ENCODE measurements at places on chromosomes 5 and 9.

GRCh38 chr5:179805529-179806249, 977 bp downstream of the MGAT4B start:
- DNase-seq, result no peak

DNA sequence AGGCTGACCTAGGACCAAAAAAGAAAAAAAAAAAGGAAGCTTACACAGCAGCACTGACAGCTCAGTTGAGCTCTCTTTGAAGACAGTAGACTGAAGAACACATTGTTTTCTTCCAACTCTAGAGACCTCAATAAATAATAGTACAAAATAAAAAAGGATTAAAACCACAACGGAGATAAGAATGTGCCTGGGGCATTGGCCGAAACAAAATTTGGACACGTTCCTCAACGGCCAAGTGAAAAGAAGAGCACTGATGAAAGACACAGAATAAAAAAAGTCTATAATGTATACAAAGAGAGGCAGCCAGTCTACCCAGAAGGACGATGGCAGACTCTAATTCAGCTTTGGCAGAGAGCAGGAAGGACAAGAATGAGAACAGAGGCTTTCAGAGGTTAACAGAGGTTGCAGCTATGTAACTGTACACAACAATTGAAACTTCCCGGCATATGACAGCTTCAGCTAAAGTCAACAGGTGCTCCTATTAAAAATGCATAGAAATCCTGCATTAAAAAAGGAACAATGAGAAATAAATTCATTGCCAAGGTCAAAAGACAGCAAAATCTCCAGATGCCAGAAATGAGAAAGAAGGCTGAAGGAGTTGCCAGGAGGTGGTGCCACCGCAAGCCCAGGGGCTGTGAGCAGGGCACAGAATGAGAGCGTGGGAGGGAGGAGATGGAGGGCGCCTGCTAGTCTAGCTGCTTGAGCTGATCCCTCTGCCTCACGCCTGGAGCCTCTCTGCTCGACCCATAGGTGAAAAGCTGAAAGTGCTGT, 113.9 kb downstream of the DCP2 start:
- no peak for DNase-seq

DNA sequence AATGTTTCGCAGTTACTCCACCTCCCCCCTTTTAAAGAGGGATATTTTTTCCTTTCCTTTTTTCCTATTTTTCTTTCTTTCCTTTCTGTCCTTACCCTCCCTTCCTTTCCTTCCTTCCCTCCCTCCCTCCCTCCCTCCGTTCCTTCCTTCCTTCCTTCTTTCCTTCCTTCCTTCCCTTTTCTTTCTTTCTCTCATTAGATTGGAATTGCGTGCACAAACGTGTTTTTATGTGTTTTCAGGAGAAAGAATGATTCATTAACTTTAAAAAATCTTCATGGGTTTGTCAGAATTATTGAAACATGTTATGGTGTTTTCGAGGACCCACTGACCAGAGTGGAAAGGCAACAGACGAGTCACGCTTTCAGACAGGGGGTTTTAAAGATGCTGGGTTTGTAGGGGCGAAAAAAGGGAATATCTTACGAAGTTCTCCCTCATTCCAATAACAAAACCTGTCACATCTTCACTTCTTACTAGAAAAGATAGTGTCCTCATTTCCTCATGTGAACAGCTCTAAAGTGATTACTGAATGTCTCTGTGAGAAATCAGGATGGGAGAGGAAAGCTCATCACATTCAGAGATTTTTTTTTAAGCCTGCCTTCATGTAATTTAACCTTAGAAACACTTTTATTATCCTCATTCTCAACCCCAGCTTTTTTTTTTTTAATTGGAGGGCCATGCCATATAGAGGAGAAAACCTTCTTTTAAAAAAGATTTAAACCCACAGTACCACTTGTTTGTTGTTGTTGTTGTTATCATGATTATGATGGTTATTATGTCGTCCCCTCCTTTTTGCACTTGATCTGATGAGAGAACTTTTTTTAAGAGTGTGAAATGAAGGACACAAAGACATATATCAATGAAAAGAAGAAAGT, 21.9 kb downstream of the NR2F1 start:
- DNase-seq, result no peak

- no peak for DNase-seq
Observed at GRCh38 chr9:131625508-131625787, 80.1 kb downstream of the PRRT1B start.

GRCh38 chr5:53343187-53343586, 137.2 kb upstream of the FST start:
- DNase-seq, result no peak

GRCh38 chr5:65395526-65396155, 86.1 kb downstream of the ADAMTS6 start:
- no peak for DNase-seq

GRCh38 chr5:79954620-79955019, 36.4 kb downstream of the MTX3 start:
- DNase-seq, result no peak

DNA sequence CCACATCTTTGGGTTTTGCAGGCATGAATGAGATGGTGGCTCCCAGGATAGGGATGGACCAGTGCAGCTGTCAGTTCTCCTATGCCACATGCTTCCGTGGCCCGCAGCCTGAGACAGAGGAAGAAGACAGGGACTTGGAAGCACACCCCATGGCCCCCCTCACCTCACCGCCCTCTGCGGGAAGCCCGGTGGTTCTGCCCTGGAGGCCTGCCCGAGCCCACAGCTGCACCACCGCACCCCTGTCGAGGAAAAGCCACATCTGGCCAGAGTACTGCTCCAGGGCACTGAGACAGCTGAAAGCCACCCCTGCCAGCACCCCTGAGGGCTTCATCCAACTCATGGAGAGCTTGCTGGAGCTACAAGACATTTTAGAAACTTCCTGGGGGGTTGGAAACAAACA, 7.6 kb upstream of the TRMT10B start:
- no peak for DNase-seq

- DNase-seq, result no peak
Observed at GRCh38 chr9:109383356-109383755, 62.5 kb upstream of the EPB41L4B start.

GRCh38 chr5:168123631-168124528, 167.6 kb upstream of the WWC1 start:
- no peak for DNase-seq

GRCh38 chr5:53165431-53166182, 56.0 kb upstream of the MOCS2 start:
- no peak for DNase-seq

DNA sequence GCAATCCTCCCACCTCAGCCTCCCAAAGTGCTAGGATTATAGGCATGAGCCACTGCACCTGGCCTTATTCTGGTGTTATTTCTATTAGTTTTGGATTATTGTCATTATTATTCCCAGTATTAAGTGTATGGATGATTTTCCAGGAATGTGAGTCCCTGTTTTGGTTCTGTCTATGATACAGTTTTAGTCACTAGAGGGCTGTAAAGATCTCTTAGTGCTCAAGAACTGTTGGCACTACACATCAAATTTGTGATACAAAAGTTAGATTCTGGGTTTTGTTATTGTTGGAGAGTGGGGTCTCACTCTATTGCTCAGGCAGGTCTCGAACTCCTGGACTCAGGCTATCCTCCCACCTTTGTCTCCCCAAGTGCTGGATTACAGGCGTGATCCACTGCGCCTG, 12.1 kb downstream of the CCL28 start:
- no peak for DNase-seq
